ENCODE measurements at places on chromosomes 1 and 21. TPM values are rescaled to one million over a fixed set of nuclear protein-coding genes. Genes with fewer than 3 reads are reported as not detected.

Gene AGO3
- 34.1 TPM for total RNA-seq

DNA sequence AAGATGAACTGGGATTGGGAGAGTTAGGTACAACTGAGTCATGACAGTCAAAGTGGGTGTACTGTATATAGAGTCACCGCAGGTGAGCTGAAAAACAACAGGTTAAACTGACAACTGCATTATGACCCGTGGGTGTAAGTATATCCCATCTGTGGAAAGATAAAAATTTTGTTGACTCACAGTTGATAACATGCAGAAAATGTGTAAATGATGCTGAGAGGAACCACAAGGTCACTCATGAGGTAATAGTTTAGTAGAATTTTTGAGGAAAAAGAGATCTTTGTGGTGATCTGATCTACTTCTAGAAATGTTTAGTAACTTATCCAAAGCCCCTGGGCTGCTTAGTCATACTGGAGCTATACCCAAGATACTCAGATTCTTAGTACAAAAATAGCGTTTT, 838 bp downstream of the OR2C3 start:
- DNase-seq = no peak
- H3K4me3 ChIP-seq = no peak overlapping the region
- no peak overlapping the region for H3K27ac ChIP-seq
- no peaks in the 10 kb centered on the region for H3K4me1 ChIP-seq
- H3K27me3 ChIP-seq = peaks cover 6% of the 10 kb centered on the region

Gene DCDC2B
- total RNA-seq = not detected

DNA sequence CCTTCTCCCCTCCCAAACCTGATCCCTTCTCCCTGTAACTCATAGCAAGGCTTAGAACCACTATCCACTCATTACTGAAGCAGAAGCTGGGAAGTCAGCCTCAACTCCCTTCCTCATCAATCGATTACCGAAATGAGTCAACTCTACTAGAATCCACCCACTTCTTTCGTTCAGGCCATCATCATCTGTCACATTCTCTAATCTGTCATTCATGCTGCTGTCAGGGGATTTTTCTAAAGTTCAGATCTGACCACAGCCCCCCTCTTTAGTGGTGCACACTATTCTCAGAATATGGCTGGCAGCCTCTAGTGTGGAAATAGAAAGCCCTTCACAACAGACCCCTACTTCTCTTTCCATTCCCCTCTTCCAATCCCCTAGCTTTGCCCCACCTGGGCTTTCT, 5.1 kb downstream of the NT5C1A start:
- H3K27me3 ChIP-seq = peaks cover 14% of the 10 kb centered on the region
- no peaks in the 10 kb centered on the region for H3K36me3 ChIP-seq
- no peak overlapping the region for H3K4me3 ChIP-seq
- no peak overlapping the region for H3K27ac ChIP-seq

DNA sequence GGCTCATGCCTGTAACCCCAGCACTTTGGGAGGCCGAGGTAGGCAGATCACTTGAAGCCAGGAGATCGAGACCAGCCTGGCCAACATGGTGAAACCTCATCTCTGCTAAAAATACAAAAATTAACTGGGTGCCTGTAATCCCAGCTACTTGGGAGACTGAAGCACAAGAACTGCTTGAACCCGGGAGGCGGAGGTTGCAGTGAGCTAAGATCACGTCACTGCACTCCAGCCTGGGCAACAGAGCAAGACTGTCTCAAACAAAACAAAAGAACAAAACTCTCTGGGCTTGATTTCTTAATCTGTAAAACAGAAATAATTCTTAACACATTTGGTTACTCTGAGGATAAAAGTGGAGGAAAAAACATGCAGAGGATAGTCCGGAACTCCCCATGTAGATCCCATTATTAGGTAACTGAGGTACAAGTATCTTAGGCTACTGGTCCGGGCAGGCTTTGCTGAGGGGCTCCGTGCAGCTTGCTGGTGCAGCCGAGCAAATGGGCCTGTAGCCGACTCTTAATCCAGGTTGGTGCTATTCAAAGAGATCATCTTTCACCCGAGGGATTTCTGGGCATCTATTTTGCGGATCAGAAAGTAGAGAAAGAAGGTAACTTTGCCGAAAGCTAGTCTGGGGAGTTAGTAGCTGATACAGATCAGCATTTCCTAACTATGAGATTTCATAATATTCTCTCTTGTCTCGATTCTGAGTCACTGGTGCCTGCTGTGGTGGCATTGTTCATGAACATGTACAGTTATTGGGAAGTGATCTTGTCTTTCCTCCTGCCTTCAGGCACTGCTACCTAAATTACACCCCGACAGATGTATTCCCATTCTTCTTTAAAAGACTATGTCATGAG, 56.8 kb downstream of the NFIA start:
- H3K36me3 ChIP-seq = no peaks in the 10 kb centered on the region
- H3K4me1 ChIP-seq = peaks cover 30% of the 10 kb centered on the region
- no peak overlapping the region for H3K4me3 ChIP-seq
- DNase-seq = no peak

GRCh38 chr1:187244623-187245022, 415.9 kb downstream of the PLA2G4A start:
- H3K27ac ChIP-seq = no peak overlapping the region
- H3K4me3 ChIP-seq = no peak overlapping the region
- H3K4me1 ChIP-seq = no peaks in the 10 kb centered on the region

GRCh38 chr1:46302641-46303037, 777 bp downstream of the LRRC41 start:
- H3K36me3 ChIP-seq = peaks cover 4% of the 10 kb centered on the region
- peak overlapping the region; percentile 98 for H3K27ac ChIP-seq
- H3K27me3 ChIP-seq = no peaks in the 10 kb centered on the region
- peaks cover 40% of the 10 kb centered on the region for H3K4me1 ChIP-seq

- no peak overlapping the region for H3K27ac ChIP-seq
- peaks cover 22% of the 10 kb centered on the region for H3K27me3 ChIP-seq
- no peaks in the 10 kb centered on the region for H3K36me3 ChIP-seq
- H3K4me3 ChIP-seq = no peak overlapping the region
- H3K4me1 ChIP-seq = no peaks in the 10 kb centered on the region
Observed at GRCh38 chr1:62198781-62199125, 4.1 kb downstream of the L1TD1 start.

DNA sequence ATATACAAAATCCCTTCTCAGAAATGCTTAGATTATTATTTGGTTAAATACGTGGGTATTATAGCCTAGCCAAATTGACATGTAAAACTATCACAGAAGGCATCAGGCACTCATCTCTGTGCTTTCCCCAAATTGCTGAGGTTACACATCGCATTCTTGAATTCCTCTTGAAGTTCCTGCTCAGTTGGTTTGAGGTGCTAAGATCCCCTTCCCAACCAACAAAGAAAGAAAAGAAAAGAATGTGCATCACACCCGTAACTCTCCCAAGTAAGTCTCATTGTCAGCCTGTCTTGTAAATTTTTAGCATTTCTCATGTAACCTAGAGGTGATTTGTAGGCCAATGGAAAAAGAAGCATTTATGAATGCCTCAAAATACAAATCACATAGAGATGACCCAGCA, 539.2 kb upstream of the PRMT6 start:
- no peaks in the 10 kb centered on the region for H3K4me1 ChIP-seq
- no peaks in the 10 kb centered on the region for H3K36me3 ChIP-seq
- H3K27ac ChIP-seq = no peak overlapping the region

DNA sequence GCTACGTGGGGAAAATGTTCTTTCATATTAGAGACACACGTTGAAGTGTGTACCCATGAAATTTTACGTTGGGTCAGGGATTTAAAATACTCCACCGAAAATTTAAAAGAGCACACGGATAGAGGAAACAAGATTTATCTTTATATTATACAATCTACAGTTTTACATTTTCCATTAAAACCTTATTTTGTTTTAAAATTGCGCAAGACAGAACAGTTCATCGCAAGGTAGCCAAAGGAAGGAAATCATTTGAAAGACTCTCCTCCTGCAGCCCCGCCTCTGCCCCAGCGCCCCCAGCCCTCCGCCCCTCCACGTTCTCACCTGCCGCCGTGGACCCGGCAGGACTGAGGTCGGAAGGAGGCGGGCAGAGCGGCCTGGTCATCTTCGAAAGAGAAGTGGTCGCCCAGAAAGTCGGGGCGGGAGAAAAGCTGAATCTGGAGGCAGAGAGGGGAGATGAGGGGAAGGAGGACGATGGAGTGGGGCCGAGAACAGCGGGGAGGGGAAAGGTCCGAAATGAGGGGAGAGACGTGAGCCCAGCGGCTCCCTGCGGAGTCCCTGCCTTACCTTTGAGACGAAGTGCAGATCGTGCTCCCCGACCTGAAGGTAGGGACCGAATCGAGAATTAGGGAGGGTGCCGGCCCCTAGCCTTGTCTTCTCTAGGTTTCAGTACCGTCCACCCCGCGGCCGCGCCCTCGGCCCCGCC, 18.0 kb downstream of the CRYBG2 start:
- DNase-seq = no peak
- no peaks in the 10 kb centered on the region for H3K36me3 ChIP-seq
- peaks cover 15% of the 10 kb centered on the region for H3K27me3 ChIP-seq
- peaks cover 7% of the 10 kb centered on the region for H3K4me1 ChIP-seq
- H3K27ac ChIP-seq = no peak overlapping the region

GRCh38 chr1:219041141-219041540, 132.5 kb upstream of the LYPLAL1 start:
- no peak overlapping the region for H3K27ac ChIP-seq
- H3K36me3 ChIP-seq = no peaks in the 10 kb centered on the region
- no peaks in the 10 kb centered on the region for H3K4me1 ChIP-seq
- no peaks in the 10 kb centered on the region for H3K27me3 ChIP-seq
- H3K4me3 ChIP-seq = no peak overlapping the region
